ENCODE measurements at places on chromosomes 7 and 10.

DNA sequence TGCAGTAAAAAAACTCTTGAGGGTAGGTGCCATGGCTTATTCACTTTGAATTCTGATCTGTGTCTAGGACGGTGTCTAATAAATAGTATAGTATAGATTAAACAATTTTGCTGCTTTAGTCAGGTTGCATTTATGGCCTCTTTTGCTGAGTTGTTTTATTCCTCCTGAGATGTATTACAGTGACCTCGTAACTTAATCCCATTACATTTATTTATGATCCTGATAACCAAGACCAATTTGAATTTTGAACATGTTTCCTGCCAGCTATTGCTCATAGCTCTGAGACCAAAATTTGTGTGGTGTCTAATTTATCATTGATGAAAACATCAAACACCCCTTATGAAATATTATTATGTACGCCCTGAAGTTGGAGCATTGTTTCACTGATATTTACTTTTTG is 381.9 kb upstream of the SEMA3C start:
- DNase-seq = no peak

GRCh38 chr10:64159910-64160872 is 639.0 kb downstream of the REEP3 start:
- DNase-seq = no peak

DNA sequence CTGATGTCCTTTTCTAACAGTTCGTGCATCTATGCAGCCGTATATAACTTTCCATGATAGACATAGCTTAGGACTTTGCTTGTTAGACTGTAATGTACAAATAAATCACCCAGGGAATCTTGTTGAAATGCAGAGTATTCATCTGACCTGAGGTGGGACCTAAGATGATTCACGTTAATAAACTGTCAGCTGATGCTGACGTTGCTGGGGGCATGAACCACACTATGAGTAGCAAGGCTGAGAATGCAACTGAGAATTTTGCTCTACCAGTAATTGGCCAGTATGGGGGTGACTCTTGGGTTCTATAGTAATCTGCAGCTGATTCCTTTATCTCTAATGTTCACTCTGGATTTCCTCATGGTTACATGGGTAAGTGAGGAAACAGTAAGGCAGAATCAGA is 130.1 kb upstream of the MALRD1 start:
- no peak for DNase-seq

DNA sequence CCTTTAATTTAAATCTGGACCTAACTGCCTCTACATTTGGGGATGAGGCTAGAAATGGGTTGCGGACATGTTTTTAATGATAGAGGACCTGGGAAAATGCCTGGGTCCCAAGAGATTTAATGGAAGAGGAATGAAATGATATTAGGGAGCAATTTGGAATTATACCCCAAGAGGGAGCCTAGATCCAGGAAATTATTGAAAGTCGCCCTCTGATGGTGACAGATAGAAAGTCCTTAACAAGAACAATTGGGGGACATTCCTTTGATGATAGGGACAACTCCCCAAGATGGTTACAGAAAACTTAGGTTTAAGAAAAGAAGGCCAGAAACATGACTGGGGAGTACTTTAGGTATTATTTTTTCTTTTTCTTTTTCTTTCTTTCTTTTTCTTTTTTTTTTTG is 9.5 kb upstream of the TSGA13 start:
- peak; percentile 12 for DNase-seq

- no peak for DNase-seq
These were observed 120.1 kb upstream of the STK17A start for GRCh38 chr7:43462836-43463235.

- no peak for DNase-seq
These were observed 10.7 kb downstream of the DGKI start for GRCh38 chr7:137836113-137836509.

DNA sequence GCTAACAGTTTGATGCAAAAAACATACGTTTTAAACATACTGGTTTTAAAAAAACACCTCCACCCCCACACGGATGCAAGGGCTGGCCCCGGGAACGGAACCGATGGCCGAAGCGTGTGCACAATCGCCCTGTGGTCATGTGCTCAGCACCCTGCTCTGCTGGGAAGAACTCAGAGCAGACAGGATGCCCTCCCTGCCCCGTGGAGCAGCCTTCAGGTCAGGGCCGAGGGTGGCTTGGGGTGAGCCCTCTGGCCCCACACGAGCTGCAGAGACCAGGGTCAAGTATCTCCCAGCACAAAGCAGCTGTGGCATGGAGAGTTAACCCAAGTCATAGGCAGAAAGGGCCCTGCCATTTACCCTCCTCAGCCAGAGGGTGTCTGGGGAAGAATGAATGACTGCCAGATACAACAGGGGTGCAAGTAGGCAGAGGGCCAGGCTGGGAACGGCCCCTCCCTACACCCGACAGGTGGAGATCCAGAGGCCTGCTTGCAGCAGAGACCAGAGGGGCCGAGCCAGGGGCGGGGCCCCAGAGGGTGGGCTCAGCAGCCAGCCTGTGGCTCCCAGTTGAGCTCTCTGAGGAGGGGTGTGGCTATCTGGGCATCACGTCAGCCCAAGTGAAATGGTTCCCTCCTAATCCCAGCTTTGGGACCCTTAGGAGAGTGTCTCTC is 56.8 kb downstream of the ZRANB1 start:
- no peak for DNase-seq

- no peak for DNase-seq
These were observed 17.6 kb downstream of the PRKAG2 start for GRCh38 chr7:151859111-151859947.

- no peak for DNase-seq
These were observed 102.5 kb downstream of the CYTH3 start for GRCh38 chr7:6169805-6170520.

GRCh38 chr10:43923328-43923727 is 274.6 kb upstream of the ZNF32 start:
- DNase-seq = no peak

- no peak for DNase-seq
These were observed 36.9 kb downstream of the TNPO3 start for GRCh38 chr7:129017933-129018538.

DNA sequence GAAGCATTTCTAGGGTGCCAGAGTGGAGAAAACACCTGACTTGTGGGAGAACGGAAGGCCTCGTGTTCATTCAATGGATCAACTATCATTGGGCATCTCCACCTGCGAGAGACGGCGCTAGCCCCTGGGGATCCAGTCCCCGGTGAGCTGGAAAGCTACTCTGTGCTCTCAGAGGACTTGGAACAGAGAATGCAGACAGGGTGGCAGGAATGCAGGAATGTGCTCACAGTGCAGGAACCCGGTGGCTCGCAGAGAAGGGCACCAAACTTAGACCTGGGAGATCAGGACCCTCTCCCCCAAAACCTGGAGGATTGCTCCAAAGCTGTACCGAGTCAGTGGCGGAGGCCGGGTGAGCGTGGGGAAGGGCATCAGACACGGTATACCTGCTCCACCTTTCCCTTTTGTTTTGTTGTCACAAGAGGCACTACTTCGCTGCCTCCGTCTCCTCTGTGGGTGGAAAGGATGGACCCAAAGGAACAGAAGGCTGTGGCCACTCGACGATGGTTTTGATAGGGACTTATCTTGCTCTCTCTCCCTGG is 569.0 kb upstream of the C7orf33 start:
- DNase-seq = no peak

GRCh38 chr7:120190109-120190508 is 82.9 kb upstream of the KCND2 start:
- DNase-seq = no peak

DNA sequence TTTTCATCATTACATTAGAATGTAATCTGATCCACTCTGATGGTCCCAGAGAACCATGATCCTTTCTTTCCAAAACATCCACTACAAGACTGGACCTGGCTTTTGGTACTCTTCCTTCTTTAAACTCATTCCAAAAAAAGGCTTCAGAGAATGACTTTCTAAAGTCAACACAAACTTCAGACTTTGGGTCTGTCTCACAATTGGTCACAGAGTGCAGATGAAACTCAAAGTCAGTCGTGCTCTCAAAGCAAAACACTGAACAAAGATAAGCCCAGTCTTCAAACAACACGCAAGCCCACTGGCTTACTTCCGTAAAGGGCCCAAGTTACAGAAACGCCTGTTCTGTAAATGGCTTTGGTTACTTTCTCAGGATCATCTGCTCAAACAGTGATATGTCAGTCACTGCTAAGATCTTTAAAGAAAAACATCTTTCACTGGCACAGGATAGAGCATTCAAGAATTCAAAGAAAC is 250.9 kb upstream of the MKLN1 start:
- DNase-seq = peak; percentile 40

- DNase-seq = no peak
These were observed 2.6 kb downstream of the ATRNL1 start for GRCh38 chr10:115095758-115096157.

GRCh38 chr10:101038484-101038883 is 7.5 kb downstream of the SFXN3 start:
- no peak for DNase-seq

DNA sequence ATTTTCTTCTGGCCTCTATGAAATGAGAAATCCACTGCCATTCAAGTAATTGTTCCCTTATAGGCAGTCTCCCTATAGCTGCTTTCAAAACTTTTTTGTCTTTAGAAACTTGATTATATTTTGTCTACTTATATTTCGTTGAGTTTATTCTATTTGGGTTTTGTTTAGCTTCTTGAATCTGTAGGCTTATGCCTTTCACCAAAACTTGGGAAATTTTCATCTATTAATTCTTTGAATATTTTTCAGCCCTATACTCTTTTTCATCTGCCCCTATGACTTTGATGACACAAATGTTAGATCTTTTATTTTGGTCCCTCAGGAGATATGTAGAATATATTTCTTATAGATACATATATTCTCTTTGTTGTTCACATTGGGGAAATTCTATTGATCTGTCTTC is 48.3 kb upstream of the HHEX start:
- no peak for DNase-seq

GRCh38 chr7:48638041-48638440 is 286.3 kb upstream of the CDC14C start:
- DNase-seq = no peak

DNA sequence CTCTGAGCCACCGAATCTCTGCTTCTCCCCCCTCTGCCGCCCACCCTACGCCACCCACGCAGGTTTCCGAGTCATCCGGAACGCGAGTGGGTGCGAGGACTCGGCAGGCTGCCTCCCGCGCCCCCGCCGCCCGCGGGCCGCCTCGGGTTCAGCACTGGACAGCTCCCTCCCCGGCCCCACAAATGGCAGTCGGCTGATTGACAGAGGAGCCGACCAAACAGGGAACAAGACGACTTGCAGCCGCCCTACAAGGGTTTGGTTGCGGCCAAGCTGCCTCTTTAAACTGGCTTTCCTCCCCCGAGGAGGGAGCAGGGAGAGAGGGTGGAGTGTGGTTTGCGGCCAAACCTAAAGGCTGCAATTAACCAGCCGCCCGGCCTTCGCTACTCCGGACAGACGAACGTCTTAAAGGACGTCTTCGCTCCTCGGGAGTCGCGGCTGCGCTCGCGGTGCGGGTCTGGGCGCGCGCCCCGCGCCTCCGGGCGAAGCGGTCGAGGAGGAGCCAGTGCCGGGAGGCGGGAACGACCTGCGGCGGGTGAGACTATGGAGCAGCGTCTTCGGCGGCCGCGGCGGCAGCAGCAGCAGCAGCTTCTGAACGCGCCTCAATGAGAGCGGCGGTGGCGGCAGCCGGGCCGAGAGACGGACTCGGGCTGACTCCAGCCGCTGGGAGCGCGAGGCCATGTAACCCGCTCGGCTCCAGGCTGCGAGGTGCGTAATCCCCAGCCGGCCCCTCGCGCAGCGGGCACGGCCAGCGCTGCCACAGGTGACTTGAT is at the start of gene GPR158:
TSS of gene GPR158 (plus strand) at position 541 of the 770 bp plus-strand sequence. CDS start 420 bp downstream, outside the sequence.
- peak; percentile 89 for DNase-seq

GRCh38 chr7:47181746-47182361 is 400.1 kb downstream of the TNS3 start:
- DNase-seq = no peak

- DNase-seq = no peak
These were observed 9.7 kb downstream of the FOXL3 start for GRCh38 chr7:299628-300027.

DNA sequence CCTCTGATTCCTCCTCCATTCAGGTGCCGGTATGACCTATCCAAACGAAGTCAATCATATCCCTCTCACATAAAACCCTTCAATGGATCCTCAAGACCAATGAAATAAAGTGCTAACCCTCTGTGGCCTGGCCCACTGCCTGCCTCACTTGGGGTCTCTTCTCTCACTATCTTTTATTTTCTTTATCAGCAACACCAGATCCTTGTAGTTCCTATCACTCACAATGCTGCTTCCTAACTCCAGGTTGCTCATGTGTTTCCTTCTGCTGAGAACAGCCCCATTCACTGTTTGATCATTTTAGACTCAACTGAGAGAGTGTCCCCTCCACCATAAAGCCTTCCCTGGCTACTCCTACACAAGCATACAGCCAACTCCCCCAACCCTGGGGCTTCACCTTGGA is 180.6 kb downstream of the DOCK4 start:
- DNase-seq = no peak

DNA sequence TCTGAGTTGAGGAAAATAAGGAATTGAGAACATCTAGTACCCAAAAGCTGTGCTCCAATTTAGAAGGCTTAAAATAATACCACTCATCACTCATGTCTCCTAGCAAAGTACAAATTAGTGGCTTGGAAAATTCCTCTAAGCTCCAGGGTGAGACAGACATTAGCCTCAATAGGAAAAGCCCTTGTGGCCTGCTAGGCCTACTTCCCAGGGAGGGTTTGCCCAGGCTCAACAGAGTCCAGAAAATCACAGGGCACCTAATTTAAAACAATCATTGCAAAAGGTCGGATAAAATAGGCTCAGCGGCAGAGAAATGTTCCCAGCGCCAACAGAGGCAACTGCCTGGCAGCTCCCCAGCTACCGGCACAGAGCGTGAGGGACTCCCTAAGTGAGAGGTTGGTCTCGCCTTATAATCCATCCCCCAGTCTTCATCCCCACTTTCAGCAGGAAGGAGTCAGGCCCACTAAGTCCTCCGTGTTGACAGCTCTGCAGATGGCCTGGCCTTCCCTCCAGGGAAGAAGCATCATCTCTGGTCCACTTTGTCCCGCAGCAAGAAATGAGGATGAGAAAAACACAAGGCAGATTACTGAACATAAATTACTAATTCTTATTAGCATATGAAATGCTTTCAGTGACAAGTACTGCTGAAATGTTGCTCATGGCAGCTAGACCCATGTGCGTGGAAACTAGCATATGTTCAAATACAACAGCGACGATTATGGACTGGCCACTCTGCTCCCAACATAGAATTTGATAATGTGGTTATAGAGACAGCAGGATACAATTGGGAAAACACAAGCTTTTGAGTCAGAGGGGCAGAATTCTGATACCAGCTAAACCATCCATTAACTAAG is 1177.7 kb upstream of the AUTS2 start:
- no peak for DNase-seq

DNA sequence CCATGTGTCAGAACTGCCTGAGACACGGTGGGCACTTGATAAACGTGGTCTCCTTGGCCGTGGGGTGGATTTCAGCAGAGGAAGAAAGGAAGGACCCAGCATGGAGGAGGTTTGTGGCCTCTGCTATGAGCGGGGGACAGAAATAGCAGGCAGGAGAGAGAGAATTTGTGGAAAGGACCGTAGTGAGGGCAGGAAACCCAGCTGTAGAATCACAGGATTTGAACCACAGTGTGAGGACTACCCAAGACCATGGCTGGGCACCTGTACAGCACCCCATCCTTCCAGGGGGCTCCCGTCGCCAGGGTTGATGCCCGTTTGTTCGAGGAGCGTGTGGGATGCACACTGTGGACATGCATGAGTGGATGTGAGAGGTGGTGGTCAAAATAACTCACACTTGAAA is 183.4 kb downstream of the PTPN20 start:
- no peak for DNase-seq

All from HuH-7 (cell line).